ENCODE measurements at places on chromosomes 7 and 10. TPM values are rescaled to one million over a fixed set of nuclear protein-coding genes. Genes with fewer than 3 reads are reported as not detected.

The C10orf143 gene
- total RNA-seq, result 5.6 TPM

The CAMK2B gene
- 0.45 TPM for total RNA-seq

The OR6V1 gene
- total RNA-seq, result not detected

The MINDY3 gene
- total RNA-seq, result 43.3 TPM

The TMEM168 gene
- total RNA-seq, result 30.1 TPM

The HGF gene
- 1.0 TPM for total RNA-seq

The HOXA7 gene
- 0.48 TPM for total RNA-seq

The PIP gene
- not detected for total RNA-seq

All from ovary (tissue), 10 donors.